Central memory CD4-positive, alpha-beta T cell (primary cell): ENCODE measurements at places on chromosomes 2 and 18.
A peak's percentile ranks its signal among the peaks of the same experiment; 100 is the strongest.

GRCh38 chr2:126482582-126483464 is 173.1 kb upstream of the GYPC start:
- DNase-seq = no peak

- DNase-seq = no peak
Observed at GRCh38 chr2:132752421-132753206, 82.6 kb upstream of the LYPD1 start.

DNA sequence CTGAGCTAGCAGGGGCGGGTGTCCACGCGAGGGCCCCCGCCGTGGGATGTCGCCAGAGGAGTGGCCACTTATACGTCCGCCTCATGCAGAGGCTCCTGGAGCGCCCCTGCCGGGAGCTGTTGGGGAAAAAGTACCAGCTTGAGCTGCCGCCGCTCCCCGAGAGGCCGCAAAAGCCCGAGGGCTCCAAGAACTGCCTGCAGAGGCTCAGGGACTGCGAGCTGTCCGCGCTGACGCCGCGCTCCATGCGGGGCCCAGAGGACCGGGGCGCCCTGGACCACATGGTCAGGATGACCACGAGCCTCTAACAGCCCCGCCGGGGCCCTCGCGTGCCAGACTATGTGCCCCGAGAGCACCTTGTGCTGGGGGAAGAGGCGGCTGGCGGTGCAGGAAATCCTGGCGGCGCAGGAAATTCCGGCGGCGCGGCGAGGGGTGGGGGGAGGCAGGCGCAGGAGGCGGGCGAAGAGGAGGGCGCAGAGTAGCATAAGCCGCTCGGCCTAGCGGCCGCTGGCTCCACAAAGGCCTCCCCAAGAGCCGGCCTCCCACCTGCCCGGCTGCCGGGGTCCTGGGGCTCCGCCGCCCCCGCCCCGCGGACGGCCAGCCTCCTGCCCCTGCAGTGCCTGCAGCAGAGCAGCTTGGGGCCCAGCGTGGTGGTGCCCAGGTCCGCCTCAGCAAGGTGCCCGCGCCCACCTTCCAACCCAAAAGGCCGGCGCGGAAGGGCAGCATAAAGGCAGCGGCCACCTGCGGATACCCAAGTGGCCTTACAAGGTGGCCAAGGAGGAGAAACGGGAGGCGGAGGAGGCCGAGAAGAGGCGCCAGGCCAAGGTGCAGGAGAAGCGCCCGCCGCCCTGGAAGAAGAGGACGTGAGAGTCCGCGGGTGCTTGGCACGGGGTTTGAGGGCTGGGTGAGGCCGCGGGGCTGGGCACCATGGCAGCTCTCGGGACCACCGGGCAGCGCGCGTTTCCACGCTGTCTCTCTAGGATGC is 42.1 kb upstream of the TRIM43B start:
- peak; percentile 14 for DNase-seq

- peak; percentile 47 for DNase-seq
Observed at GRCh38 chr2:29314816-29315571, 199.8 kb downstream of the CLIP4 start.

- no peak for DNase-seq
Observed at GRCh38 chr18:70415823-70416488, 127.1 kb downstream of the SOCS6 start.

DNA sequence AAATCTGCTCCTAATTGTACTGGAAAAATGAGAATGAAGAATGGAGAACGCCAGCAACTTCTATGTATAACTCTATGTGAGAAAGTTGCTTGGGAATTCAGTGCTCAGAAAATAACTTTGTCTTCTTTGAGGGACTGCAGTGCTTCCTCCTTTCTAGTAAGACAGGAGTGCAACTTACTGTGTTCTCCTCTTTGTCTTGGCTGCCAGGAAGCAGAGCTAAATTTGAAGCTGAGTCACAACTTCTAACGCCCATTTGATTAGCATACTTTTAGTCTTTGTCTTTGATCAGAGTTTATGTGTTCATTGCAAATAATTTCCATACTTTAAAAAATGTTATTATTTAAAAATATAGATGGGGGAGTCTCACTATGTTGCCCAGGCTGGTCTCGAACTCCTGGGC is 6.6 kb downstream of the ARHGAP25 start:
- DNase-seq = no peak

DNA sequence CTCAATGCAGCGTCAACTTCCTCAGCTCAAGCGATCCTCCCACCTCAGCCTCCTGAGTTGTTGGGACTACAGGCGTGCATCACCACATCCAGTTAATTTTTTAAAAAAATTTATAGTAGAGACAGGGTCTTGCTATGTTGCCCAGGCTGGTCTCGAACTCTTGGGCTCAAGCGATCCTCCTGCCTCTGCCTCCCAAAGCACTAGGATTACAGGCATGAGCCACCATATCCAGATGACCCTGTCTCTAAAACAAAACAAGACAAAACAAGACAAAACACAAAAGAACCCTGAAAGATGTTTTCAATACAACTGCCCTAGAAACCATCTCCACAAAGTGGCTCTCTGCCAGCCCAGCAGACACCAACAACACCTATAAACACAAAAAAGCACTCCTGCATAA is 31.4 kb downstream of the ANKRD29 start:
- DNase-seq = no peak

GRCh38 chr18:25075331-25075730 is 276.6 kb downstream of the ZNF521 start:
- DNase-seq = no peak
